ENCODE measurements at places on chromosomes 1 and 21. TPM values are rescaled to one million over a fixed set of nuclear protein-coding genes. Genes with fewer than 3 reads are reported as not detected.
A peak's percentile ranks its signal among the peaks of the same experiment; 100 is the strongest.

Gene TNFAIP8L2
- total RNA-seq = 2.1 TPM

Gene MR1
- 3.0 TPM for total RNA-seq

GRCh38 chr1:85404408-85404807 lies 60.6 kb downstream of the DDAH1 start:
- H3K4me1 ChIP-seq = peaks cover 21% of the 10 kb centered on the region
- no peak overlapping the region for H3K4me3 ChIP-seq
- H3K36me3 ChIP-seq = no peaks in the 10 kb centered on the region
- H3K27ac ChIP-seq = no peak overlapping the region

DNA sequence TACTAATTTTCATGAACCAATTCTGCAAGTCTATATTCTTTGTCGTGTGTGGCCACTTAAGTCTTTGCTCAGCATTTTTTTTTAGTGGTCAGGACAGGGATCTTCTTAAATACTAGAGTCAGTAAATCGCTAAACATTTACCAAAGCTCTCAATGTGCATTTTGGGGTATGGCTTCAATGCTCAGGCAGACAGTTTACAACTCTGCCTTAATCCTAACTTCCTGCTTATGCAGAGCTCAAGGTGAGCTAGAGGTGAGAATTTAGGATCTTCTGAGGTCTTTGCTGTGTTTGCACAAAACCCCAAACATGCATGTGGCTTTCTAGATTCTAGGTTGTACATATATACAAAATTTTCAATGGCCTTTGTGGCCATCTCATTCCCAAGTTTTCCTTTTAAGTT lies 153.0 kb downstream of the DNM3 start:
- no peaks in the 10 kb centered on the region for H3K36me3 ChIP-seq
- no peak for DNase-seq
- H3K27me3 ChIP-seq = peaks cover 5% of the 10 kb centered on the region
- H3K27ac ChIP-seq = no peak overlapping the region

- H3K4me1 ChIP-seq = peaks cover 20% of the 10 kb centered on the region
- H3K27me3 ChIP-seq = no peaks in the 10 kb centered on the region
- peak overlapping the region; percentile 48 for H3K27ac ChIP-seq
- no peak overlapping the region for H3K4me3 ChIP-seq
- peak; percentile 78 for DNase-seq
Observed at GRCh38 chr1:31444725-31445448, 31.9 kb downstream of the SERINC2 start.

DNA sequence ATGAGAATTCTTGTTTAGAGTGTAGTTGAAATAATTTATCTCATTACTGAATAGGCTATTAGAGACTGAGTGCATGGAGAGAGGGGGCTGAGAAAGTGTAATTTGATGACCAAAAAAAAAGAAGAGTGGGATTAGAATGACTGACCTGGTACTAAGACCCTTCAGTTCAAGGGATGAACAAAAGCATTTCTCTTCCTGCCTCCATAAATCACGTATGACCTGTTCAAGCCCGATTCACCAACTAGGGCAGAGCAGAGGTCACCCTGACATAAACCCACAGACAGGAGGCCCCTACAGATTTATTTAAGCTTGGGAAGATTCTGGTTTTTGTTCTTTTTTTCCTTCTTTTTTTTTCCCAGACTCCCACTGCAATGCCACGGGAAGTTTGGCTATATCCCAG lies 123.7 kb upstream of the COP1 start:
- DNase-seq = no peak
- H3K4me3 ChIP-seq = no peak overlapping the region
- H3K27ac ChIP-seq = no peak overlapping the region

GRCh38 chr1:200075522-200075921 lies 48.0 kb downstream of the NR5A2 start:
- H3K27ac ChIP-seq = peak overlapping the region; percentile 74
- H3K36me3 ChIP-seq = peaks cover 2% of the 10 kb centered on the region
- H3K27me3 ChIP-seq = no peaks in the 10 kb centered on the region
- no peak overlapping the region for H3K4me3 ChIP-seq
